ENCODE measurements at places on chromosomes 2 and 18.

- DNase-seq: no peak
Observed at GRCh38 chr18:27769152-27769551, 407.8 kb downstream of the CDH2 start.

DNA sequence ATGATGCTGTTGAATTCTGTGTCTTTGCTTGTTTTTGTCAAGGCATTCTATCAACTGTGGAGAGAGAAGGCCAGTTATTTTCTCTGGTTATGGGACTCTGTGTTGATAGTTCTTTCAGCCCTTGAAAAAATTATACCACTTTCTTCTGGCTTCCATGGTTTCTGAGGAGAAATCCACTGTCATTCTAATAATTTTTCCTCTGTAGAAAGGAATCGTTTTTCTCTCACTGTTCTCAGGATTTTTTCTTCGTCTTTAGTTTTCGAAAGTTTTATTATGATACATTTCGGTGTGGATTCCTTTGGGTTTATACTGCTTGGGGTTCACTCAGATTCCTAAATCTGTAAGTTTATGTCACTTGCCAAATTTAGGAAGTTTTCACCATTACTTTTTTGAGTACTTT lies 6.6 kb downstream of the GALNT1 start:
- DNase-seq: no peak

DNA sequence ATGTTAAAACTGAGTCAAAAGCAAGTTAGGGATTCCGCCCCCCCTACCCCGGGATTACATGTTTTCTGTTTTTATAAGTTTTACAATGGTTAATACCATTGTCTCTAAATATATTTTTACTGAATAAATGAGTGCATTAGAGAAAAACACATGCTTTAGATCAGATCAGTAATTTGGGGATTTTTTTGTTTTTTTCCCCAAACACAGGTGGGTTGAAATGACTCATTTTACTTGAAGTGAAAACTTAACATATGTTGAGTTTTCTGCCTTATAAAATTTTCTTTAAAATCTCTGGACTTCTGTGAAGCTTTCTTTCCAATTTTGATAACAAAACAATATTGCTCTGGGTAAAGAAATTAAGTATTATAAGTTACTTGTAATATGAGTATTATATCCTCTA lies 114.4 kb downstream of the AGPS start:
- DNase-seq: no peak

- DNase-seq: no peak
Observed at GRCh38 chr2:98912221-98912851, 23.7 kb downstream of the CRACDL start.

DNA sequence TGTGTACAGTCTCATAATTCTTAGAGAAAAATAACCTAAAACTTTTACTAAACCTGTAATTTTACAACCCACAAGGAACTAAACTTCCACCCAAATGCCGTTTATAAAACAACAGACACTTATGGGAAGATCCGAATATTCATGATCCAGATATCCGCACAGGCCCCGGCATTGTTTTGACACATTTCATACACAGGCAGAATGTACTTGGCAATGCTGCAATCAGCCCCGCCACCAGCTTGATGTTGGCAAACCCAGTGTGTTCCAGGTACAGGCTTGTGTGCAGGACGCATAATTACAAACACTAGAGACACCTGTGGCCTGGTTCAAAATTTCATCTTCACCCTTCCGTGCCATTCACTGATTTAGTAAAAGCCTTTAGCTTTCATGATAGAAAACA lies 393.0 kb upstream of the SALL3 start:
- DNase-seq: no peak

DNA sequence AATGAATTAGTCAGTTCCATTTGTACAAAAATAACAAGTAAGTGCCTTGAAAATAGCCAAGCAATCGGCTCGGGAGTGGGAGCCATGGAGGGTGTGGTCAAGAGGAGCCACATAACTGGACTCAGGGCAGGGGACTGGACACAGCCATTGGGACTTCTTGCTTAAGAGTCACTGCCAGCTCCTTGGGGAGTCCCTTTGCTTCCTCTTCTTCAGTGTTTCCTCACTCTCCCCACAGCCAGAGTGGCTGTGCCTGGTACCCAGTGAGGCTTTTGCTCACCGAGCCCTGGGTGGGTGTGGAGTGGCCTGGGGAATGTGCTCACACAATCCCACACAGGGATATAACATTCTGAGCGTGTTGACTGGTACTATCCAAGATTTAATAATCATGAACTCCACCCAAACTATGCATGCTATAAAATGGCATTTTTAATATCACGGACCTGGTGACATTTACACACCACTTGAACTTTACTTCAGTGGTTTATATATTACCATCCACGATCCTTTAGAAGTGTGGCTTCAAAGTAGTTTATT lies 94.6 kb downstream of the PTGR3 start:
- DNase-seq: no peak

DNA sequence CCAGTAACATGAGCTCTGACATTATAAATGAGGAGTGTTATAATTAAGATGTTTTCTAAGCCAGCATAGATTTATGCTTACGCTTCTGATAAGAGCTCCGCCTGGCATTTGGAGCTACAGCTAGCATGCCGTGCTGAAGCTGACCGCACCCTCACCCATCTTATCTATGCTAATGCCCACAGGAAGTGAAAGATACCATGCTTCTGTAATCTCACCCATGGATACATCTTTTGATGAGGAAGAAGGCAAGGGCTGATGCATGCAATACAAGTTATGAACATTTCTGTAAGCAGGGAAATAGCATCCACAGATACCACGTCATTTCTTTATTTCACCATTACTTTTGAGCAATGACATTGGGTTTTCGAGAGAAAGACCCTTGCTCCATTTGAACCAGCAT lies 82.3 kb downstream of the ARL4C start:
- no peak for DNase-seq

All from GM20000 (cell line).